ENCODE measurements at places on chromosomes 7 and 10.
A peak's percentile ranks its signal among the peaks of the same experiment; 100 is the strongest.

- no peak for DNase-seq
Observed at GRCh38 chr7:5695727-5696345, 85.6 kb downstream of the RNF216 start.

- no peak for DNase-seq
Observed at GRCh38 chr7:130804220-130804619, 70.2 kb upstream of the KLF14 start.

GRCh38 chr10:79173582-79174262 is 105.0 kb downstream of the ZMIZ1 start:
- no peak for DNase-seq

DNA sequence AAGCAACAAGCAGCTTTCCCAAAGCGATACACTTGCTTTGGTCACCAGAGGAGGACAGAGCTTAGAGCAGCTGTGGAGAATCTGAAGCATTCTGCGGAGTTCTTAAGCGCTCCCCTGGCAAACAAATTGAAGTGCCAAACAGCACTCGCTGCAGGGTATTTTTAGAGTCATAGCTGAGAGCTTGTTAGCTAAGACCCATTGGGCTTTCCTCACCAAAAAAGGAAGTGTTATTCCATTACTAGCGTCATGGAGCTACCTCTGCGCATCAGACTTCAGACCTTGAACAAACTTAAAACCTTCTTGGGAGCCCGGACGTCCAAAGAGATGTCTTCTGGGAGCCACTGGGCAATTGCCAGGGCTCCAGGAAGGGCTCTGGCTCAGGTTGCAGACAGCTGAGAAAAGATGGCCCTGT is 23.2 kb upstream of the BMPR1A start:
- no peak for DNase-seq

GRCh38 chr10:103861505-103861904 is 6.1 kb upstream of the SH3PXD2A start:
- no peak for DNase-seq

DNA sequence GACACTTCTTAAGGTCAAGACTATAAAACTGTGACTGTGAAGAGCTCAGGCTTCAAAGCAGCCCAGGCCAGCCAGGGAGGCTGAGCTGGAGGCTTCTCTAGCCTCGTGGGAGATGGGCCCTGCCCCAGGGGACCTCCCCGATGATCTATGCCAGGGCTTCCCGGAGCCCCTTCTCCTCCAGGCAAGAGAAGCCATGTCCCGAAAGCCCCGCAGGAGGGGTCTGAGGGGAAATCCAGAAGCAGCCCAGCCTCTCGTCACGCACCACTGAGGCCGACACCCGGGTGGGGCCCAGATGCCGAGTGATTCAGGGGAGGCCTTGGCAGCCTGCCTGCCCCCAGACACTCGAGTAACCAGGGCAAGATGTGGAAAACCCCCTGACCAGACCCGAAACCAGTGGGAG is 63.7 kb downstream of the PROSER2 start:
- DNase-seq: no peak

- peak; percentile 80 for DNase-seq
Observed at GRCh38 chr7:84194484-84195271, at the start of gene SEMA3A. Gene SEMA3A, minus strand, starts transcription at chr7:84194789. Its CDS starts 203 bp downstream, at chr7:84194586.

- DNase-seq: no peak
Observed at GRCh38 chr7:157871681-157872080, 534.9 kb downstream of the DNAJB6 start.

DNA sequence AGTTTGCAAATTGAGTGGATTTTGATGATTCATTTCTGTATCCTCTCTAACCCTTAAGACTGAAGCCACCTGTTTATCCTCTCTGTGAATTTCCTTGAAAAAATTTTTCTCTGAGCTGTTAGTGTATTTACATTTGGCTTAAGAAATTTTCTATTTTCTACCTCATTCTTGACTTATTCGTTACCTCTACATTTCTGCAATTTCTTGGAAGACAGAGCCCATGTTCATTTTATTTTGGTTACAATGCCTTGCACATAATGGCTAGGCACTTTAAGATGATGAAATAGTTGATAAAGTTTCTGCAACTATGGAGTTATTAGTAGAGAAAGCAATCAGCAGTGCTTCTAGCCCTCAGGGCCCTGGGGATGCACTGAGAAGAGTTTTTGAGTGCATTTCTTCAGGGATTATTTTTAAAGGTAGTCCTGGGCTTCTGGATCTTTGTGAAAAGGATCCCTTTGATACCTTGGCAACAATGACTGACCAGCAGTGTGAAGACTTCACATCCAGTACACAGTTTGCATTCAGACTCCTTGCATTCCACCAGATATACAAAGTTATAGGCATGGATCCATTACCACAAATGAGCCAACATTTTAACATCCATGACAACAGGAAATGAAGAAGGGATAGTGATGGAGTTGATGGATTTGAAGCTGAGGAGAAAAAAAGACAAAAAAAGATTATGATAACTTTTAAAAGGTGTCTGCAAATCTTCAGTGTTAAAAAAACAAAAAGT is 68.2 kb downstream of the CH25H start:
- no peak for DNase-seq

DNA sequence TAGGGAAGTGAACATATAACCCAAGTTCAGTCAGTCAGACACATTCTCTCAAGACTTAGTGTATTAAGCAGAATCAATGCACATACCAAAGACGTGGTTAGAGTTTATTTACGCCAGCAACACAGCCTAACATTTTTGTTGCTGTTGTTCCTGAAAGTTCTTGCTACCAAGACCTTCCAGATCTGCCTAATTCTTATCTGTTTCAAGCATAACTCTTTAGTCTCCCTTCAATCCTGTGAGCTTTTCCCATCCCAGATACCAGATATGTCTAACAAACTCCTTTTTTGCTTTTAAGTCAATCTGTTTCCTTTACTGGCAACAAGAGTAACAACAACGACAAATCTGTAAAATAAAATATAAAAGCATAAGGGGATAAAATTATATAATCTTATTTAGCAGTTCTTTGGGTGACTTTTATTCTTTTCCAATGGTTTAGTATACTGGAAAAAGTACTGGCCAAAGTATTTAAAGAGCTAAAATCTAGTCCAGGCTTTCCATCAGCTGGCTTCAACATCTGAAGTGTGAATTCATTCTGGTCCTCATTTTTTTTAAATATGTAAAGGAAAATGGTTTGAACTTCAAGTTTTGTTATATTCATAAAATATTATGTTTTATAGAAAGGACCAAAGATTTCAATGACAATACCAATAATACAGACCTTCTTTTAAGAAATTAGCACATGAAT is 193.8 kb downstream of the IMMP2L start:
- no peak for DNase-seq

DNA sequence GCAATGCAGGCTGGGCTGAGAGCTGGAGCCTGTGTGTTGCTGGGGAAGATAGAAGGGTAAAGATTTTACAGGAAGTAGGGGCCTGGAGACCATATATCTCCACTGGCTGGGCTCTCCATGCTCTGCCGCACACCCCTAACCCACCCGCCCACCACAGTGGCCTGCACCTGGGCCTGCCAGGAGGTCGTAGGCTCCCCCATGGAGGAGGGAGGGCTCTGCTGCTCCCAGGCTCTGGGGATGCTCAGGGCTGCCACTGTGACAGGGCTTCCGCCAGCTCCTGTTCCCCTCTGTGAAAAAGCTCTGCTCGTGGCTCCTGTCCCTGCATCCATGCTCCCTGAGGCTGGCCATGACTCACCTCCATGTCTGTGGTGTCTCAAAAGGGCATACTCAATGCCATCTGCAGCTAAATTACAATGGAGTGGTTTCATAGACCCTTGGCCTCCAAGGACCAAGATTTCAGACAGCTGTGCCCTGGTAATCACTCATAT is 106.0 kb downstream of the CXCL12 start:
- DNase-seq: no peak

DNA sequence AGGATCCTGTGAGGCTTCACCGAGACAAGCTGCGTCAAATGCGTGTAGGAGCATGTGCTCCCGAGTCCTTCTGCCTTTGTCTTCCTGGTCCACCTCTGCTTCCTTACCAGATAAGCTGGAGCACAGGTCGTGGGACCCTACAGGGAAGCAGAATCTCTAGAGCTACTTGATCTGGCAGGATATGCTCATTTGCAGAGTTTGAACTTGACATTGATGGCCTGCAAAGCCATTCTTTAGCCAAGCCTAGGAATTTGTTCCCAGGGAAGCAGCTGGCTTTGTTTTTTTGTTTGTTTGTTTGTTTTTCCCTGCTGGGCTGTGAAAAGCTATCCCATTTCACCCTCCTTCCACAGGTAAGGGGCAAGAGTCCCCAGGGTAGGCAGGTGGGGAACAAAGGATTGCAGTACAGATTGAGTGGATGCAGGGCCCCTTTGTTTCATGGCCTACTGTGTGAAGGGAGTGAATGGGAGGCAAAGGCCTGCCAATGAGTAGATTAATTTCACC is 200.0 kb upstream of the BMPER start:
- no peak for DNase-seq

DNA sequence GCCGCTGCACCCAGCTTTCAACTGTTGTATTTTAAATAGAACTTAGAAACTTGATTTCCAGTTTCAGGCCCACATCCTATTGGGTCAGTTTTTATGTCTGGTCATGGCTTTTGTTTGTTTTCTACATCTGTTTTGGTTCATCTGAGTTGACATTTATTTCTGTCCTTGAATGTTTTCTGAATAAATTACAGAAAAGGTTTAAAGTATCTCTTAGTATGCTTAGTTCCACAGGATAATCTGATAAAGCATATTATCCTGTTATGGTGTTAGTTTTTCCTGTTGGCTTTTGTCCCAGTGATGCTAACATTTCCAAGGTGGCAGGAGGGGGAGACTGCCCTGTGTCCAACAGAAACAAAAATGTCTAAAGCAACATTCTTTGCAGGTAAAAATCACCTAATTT is 733.2 kb downstream of the INHBA start:
- no peak for DNase-seq

DNA sequence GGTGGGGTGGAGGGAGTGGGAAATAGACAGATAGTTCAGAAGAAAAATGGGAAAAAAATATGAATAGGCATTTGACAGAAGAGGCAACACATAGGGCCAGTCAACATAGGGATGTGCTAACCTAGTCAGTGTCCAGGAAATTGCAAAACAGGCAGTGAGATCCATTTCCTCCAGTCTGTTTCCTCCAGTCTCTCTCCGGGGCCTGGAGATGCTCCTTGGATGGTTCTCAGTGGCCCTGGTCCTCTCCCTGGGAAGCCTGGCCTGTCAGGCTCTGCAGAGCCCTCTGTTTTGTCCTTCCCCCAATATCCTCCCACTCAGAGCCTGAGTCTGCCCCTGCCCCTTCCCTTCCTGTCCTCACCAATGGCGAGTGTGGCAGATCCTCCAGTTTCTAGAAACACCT is 52.6 kb downstream of the SYPL1 start:
- DNase-seq: no peak

DNA sequence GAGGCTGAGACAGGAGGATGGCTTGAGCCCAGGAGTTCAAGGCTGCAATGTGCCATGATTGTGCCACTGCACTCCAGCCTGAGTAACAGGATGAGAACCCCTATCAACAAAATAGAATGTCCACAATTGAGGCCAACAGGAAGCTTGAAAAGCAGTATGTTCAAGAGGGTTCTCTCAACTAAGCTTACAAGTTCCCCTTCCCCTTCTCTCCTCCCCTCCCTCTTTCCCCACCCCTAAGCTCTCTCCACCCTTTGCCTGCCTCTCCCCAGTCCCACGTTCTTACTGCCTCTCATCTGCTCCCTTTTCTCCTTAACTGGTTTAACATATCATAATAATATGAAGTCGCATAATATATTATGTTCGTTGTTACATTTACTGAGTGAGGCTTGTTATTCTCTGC is 35.4 kb downstream of the KIAA1549 start:
- no peak for DNase-seq

DNA sequence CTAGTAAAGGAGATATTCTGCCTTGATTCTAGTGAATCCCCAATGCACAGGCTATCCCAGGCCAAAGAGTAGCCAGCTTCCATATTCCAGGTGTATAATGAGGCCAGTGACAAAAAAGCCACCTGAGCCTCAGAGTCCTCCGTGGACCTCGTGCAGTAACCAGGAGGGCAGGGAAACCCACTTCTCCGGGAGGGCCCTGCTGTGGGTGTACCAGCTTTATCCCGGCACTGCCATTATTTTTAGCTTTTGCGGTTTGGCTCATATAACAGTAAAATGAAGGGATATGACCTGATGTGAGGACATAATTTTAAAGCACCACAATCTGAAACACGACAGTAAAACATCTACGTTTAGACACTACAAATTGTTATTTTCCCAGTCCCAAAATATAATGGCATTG is 109.0 kb downstream of the SVIL start:
- DNase-seq: no peak

DNA sequence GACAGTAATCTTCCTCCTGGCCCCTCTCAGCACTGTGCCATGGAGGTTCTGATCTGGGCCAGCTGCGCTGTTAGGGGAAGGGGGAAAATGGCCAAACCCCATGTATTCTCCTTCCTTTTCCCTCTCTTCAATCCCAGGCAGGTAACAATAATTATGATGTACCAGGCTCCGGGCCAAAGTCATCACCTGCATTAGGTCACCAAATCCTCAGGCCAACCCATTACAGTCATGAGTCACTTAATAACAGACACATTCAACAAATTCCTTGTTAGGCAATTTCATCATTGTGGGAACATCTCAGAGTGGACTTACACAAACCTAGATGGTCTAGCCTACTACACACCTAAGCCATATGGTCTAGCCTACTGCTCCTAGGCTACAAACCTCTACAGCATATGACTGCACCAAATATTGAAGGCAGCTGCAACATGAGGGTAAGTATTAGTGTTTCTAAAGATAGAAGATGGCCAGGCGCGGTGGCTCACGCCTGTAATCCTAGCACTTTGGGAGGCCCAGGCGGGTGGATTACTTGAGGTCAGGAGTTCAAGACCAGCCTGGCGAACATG is 2.2 kb upstream of the HSPB1 start:
- no peak for DNase-seq

DNA sequence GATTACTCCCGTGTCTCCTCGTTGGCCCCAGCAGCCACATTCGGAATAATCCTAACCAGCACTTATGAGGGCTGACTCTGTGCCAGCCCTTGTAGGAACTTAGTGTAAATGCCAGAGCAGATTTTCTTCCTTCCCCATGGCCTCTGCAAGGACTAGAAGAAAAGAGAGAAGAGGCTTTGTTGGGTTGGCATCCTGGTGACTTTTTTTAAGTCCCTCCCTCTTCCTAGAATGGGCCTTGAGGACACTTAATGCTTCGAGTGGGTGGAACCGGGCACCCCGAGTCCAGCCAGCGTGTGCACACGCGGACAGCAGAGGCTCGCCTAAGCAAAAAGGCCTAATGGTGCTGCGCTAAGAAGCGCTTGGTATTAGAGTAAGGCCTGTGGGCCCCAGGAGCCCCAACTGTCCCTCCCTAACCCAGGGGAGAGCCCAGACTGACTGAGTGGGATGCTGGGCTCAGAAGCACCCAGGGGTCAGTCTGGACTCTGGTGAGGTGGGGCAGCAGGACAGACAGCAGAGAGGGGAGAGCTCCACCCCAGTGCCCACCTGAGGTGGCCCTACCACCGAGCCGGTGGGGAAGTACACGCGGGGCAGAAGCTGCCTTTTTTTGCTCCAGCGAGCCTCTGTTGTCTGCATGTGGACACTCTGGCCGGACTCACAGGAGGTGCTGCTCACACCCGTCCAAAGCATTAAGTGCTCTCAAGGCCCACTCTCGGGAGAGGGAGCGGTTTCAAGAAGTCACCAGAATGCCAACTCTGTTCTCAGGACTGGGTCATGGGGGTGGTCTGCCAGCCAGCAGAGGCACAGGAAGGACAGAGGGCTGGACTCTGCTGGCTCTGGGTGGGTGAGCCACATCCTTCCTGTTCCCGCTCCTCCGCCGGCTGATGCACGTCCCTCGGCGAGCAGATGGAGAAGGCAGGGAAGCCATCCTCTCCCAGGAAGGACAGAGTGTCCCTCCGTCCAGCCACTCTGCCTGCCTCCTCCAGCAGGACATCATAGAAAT is 12.5 kb downstream of the ITPRIP start:
- DNase-seq: no peak
